ENCODE measurements at places on chromosomes 5 and 9.

GRCh38 chr9:95080961-95081647 lies 236.4 kb downstream of the FANCC start:
- DNase-seq = no peak

DNA sequence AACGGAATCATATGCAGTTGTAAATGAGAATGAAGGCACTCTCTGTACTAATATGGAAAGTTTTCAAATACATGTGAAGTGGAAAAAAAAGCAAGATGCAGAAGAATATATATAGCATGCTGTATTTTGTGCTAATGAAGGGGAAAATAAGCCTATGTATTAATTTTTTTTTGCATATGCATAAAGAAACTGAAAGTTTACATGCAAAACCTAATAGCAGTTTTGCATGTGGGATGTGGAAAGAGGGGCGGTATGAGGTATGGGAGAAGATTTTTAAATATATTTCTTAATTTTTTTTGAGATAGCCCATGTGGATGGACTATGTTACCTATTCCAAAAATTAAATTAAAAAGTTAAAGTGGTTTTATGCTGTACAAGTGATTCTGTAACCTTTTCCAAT lies 83.7 kb upstream of the IL12B start:
- no peak for DNase-seq

DNA sequence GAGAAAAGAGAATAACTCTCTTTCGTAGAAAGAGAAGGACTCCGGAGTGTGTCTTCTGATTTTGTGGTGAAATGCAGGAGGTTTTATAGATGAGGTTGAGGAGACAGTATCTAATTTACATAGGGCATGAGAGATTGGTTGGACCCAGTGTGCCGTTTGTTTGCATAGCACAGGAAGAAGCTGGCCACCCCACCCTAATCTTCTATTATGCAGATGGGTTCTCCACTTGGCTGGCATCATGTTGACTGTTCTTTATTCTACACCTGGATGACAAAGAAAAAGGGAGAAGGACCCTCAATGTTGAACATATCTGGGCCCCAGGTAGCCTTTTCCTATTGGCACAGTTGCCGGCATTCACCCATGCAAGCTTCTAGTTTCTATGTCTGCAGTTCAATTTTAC lies 23.2 kb upstream of the MINAR2 start:
- DNase-seq = no peak

DNA sequence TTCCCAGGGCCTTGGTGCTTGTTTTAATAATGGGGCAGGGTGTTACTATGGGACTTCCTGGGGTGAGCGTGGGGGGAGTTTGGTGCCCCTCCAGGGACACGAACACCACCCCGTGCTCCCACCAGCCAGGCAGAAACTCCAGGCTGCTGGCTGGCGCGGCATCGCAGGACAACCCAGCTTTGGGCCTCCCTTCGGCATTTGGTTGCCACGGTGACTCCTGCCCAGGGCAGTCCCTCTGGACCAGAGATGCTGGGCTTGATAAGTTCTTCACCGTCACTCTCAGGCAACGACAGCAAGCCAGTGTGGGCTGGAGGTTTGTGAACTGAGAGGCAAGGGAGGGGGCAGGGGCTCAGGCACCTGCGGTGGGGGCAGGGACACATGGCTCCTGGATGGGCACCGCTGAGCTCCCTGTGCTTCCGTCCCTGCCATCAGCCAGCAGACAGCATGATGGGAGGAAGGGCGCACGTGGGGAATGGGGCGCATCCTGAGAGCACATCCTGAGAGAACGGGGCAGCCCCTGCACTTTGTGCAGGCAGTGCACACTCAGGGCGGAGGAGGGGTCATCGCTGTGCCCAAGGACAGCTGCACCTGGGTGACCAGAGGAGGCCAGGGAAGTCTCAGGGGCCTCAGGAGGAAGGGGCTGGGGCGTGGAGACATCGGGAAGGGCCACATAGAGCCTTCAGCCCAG lies 116.4 kb downstream of the RXRA start:
- no peak for DNase-seq

DNA sequence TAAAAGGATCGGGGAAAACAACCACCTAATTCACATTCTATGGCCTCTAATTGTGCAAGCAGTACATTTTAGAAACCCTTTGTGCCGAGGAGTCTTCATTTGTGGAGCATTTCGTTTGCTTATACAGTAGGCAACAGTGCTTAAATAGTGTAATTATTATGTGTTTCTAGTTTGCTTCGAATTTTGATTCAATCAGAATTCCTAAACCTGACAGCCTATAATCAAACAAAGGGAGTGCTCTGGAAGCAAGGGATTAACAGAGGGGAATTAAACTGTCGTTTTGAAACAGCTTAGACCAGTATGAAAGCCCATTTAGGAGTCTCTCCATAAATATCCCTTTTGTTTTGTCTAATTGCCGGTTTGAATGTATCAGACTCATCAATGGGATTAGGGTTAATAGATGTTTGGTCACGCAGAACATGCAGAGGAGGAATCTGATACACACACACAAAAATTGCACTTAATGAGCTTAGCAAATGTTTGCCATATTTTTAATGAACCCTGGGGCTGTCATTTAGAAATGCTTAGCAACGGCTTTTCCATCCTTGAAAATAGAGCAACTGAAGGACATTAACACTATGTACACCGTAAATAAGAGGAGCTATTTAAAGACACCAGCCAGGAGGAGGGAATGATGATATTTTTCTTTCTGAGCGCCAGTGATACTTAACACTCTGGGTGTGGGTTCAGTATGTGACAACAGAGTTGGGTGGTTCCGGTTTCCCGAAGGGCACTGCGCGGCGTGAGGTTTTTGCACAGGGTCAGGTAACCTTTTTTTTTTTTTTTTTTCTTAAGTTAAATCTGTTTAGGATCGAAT lies 404.7 kb downstream of the TLE4 start:
- no peak for DNase-seq

- DNase-seq = no peak
Observed at GRCh38 chr9:132769906-132770769, 99.9 kb downstream of the GTF3C4 start.

DNA sequence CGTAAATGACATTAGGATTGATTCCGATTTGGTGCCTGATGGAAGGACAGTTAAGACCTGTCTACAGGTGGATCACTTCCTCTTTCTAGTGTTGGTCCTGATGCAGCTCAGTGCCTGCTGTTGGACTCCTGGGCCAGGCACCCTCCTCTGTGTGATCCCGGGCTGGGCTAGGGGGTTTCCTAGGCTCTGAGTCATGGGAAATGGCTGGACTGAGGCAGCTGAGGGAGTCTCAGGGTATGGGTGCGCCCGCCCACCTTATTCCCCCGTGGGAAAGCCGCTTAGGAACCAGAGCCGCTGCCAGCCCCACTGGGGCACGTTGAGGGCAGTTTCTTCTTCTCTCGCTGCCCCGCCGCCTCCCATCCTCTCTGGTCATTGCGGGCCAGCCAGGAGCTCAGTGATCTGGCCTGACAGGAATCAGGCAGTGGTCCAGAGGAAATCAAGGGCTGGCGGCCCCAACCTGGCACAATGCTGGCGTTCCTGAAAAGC lies 12.9 kb downstream of the TCF7 start:
- DNase-seq = no peak

- DNase-seq = no peak
Observed at GRCh38 chr5:14267166-14267838, 124.2 kb downstream of the TRIO start.

DNA sequence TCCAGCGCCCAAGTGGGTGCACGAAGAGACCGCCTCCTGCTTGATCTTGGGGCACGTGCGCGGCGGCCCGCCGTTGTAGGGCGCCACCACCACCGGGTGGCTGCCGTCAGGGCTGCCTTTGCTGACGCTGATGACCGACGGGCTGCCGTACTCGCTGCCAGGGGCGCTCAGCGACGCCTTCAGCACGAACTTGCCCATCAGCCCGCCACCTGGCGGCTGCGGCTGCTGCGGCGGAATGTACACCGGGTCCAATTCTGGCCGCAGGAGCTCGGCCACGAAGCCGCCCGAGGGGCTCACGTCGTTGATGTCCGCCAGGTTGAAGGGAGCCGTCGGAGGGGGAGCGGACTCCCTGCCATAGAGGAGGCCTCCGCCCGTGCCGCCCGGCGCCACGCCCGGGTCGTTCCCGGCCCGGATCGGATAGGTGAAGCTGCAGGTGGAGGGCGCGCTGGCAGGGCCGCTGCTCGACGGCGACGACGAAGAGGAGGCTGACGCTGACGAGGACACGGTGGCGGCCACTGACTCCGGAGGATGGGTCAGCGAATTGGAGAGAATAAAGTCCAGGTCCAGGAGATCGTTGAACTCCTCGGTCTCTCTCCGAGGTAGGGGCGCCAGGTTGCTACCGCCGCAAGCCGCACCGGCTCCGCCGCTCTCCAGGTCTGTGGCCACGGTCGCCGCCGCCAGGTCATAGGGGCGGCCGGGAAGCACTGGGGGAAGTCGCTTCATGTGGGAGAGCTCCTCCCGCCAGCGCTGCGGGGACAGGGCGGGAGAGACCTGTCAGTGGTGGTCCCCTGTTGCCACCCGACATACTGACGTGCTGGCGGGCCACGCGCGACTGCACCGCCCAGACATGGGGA lies 1.8 kb downstream of the KLF4 start:
- no peak for DNase-seq

DNA sequence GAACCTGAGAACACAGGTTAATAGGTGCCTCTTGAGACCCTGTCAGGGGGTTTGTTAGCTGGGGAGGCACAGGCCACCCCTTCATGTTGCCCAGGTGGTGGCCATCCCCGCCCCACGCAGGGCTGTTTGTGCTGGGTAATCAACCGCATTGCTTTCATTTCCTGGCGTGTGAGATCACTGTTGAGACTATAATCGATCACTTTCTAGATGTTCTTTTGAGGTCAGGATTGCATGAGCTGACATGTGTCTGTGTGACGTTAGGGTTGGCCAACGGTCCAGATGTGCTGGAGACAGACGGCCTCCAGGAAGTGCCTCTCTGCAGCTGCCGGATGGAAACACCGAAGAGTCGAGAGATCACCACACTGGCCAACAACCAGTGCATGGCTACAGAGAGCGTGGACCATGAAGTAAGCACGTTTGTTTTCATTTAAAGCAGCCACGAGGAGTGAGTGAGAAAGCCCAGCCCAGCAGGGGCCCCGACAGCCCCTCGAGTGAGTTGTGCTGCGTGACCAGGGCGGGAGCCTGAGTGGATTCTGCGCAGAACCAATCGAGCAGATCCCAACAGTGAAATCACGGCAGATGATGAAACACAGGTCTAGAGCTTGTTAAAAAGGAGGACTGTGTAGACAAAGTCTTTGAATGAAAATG lies 115.0 kb upstream of the CACNA1B start:
- no peak for DNase-seq

- no peak for DNase-seq
Observed at GRCh38 chr9:5696884-5697283, 68.0 kb downstream of the RIC1 start.

DNA sequence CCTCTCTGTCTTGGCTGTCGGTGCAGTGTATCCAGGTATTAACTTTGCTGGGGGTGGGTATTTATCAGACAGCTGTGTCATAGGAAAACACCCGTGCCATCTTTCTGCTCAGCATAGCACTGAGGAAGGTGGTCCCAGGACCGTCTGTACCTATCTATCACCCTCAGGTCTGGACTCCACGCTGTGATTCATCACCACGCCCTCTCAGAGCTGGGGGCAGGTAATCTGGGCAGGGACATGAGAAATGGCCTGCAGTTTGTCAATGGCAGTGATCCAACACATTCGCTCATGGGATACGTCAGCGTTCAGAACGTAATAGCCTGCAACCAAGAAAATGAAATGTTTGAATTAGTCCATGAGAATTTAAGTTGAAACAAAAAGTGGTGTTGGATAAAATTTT lies 151.6 kb upstream of the MAP1B start:
- DNase-seq = no peak

DNA sequence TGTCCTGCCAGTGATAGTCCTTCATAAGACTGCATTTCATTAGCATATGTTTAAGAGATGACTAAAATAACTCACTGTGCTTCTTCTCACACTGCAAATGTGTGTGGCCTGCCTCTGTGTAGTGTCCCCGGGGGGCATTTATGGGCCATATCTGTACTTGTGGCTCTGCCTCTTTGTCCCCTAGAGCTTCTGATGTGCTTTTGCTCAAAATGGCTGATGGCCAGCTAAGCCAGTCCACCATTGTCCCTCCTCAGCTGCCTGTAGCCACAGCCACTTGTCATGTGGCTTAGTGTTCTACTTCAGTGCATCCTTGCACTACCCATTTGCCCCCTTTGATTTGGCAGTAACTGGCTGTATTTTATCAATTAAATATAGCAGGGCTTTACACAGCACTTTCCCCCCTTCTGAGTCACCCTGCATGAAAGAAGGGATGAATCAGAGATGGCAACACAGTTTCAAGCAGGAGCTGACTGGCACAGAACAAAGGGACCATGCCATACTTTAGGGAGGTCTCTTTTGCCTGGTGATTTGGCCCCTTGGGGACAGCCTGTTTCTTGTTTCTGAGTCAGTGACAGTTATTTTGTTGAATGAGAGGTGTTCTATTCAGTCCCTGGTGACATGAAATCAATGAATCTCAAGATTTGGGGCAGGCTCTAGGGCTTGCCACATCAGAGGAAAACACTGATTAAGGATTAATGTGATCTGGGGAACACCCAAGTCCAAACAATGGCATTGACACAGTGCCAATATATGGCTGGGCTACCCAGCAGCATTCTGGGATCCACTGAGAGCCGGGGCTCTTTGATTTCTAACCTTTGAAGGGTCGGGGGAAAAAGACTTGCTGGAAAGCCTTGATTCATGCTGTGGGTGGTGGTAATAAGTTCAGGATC lies 245.5 kb downstream of the SMARCA2 start:
- no peak for DNase-seq

- DNase-seq = no peak
Observed at GRCh38 chr5:10595293-10595671, 31.4 kb downstream of the ANKRD33B start.

DNA sequence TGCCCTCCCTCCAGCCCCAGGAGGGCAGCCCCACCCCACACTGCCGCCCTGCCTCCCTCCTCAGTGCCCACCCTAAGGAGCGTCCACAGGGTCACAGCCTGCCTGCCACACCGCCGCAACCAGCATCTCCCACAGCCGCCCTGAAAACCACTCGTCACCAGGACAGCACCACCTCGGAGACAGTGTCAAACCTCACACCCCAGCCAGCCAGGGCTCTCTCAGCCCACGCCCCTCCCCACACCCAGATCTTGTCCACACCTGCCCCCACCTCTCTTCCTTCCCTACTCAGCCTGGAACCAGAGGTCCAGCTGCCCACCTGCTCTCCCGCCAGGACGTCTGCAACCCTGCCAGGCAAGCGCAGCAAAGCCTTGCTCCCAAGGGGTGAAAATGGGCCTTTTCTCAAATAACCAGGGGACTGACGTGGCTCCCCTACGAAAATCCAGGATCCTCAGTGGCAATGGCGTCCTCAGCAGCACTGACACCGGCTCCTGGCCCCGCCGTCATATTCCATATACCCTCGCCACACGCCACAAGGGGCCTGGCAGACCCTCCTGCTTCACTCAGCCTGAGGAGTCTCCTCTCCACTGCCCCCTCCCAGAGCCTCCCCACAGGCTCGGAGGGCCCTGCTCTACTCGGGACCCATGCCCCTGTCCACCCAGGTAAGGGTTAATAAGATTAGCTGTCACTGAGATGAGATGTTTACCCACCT lies 71.0 kb upstream of the ADAMTS2 start:
- DNase-seq = no peak
